NCI-H1417 (cell line): ENCODE measurements at places on chromosomes 16 and 17.

DNA sequence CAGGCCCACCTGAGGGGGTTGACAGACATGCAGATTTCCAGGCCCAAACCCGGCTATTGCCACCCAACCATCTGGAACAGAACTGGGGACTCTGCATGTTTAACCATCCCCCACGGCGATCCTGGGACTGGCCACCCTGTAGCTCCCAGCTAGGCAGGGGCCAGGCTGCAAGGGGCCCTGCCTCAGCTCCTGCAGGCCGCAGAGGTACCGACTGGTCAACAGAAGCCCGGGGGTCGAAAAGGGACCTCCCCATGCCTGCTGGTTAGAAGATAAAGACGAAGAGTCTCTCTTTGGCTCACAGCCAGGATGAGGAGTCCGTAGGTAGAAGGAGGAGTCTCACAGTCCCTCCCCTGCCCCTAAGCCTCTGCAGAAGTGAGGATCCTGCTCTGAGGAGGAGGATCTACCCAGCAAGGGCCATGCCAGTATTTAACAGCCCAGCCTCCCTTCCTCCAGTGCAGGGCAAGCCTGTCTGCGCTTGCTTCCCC, 223.4 kb upstream of the TNRC6C start:
- peak; percentile 88 for DNase-seq

GRCh38 chr17:6756425-6757031, 682 bp downstream of the XAF1 start:
- no peak for DNase-seq

- DNase-seq, result no peak
Measured at GRCh38 chr16:68319185-68319908, 8.5 kb downstream of the PRMT7 start.

DNA sequence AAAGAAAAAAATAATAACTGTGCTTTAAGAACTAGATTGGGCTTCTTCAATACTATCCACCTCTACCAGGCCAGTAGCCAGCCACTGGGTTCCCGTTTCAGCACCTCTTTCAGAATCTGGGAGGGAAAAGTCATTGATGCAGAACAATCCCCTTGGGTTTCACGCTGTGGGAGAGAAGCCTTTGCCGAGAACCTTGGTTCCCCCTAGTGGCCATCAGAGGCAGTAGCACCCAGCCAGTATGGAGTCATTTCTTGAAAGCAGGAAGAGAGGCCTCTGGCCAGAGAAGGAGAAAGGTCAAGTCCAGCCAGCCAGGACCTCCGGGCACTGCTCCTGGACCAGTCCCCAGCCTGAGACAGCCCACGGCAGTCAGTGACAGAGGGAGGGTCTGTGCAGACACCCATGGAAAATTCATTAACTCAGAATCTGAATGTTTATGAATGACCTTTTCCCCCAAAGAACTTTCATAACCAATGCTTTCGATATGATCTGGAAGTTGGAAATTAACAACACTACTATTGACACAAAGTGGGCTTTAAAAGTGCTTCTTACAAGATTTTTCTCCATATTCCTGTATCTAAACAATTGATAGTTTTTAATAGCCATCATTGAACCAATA, 51.2 kb upstream of the CDH5 start:
- DNase-seq, result peak; percentile 74

DNA sequence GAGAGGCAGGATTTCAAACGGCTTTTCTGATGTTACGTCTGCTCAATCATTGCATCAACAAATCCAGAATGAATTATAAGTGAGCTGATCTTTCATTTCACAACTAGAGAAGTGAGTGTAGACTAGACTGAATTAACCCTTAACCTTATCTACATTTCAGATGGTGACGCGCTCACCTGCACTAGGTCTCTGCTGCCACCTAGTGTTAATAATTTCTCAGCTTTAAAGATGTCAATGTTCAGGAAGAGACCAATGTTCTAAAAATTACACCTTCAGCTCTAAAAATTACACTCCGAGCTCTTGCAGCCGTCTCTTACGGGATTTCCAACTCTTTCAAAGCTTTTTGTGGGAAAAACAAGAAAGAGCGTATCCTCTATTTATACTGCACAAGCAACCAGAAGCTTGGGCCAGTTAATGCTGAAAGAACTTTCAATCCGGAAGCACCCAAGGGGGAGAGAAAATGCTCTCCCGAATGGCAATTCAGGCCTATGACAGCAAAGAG, 88.2 kb upstream of the FA2H start:
- DNase-seq, result peak; percentile 37

- no peak for DNase-seq
Measured at GRCh38 chr16:83887564-83887963, 11.4 kb upstream of the MLYCD start.

GRCh38 chr17:27424516-27424915, 31.7 kb upstream of the KSR1 start:
- DNase-seq, result no peak

DNA sequence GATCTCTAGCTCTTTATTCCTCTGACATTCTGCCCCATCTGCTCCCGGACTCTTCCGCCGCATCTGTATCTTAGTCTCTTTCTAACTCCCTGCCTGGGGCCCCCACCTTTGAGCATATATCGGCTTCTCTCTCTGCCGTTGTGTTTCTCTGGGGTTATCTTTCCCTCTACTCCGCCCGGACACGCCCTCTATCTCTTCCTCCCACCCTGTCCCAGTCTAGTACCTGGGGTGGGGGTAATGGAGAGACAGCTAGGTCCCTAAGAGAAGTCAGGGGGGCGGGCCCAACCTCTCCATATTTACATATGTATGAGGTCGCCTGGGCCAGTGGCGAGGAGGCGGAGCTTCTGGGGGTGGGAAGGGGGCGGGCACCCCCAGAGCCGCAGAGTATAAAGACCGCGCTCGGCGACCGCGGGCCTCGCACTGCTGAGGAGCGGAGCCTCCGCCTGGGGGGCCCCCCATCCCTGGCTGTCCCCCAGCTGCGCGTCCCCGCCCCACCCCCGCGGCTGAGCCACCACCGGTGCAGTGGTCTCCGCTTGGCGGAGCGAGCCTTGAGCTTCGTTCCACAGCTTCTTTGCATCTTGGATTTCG, at the start of gene ATP1B2:
Gene ATP1B2 (plus strand): TSS at position 418 of the 588 bp plus-strand sequence. CDS start 593 bp downstream, outside the sequence.
- DNase-seq, result peak; percentile 56

GRCh38 chr17:81482673-81483072, 29.9 kb downstream of the ACTG1 start:
- DNase-seq, result peak; percentile 63

DNA sequence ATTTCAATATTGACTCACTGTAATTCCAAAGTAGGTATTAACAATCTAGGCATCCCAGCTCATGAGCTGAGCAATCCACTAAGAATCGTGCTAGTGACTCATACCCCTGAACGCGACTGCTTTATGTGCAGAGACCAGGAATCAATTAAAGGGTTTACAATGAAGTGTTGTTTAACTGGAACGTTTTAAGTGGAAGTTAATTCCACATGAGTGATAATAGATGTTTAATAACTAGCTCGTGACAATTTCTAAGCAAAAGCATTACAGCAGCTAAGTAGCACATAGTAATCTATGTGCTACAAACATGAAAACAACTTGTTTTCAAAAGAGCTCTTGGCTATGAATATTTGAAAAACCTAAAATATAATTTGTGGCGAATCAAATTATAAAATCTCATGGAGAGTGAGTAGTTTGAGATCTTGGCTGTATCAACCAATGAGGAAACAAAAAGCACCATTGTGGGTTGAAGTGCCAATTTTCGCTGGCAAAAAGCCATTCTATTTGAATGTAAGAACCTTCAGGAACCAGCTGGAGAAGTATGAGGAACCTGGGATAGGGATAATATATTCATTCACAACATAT, 9.4 kb downstream of the GJC1 start:
- DNase-seq, result peak; percentile 84

DNA sequence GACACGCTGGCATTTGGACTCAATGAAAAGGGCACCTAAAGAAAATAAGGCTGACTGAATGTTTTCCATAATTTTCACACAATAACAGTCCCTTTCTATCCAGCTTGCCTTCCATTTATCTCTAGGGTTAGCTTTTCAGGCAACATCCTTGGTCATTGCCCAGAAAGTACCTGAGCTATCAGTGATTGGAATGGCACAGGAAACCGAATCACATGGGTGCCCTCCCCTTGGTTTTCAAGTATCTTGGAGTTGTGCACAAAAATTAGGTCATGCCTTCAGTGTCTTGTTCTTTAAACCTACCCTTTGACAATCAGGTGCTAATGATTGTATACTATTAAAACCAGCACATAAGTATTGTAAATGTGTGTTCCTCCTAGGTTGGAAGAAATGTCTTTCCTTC, 3.3 kb upstream of the VPS4A start:
- DNase-seq, result no peak

DNA sequence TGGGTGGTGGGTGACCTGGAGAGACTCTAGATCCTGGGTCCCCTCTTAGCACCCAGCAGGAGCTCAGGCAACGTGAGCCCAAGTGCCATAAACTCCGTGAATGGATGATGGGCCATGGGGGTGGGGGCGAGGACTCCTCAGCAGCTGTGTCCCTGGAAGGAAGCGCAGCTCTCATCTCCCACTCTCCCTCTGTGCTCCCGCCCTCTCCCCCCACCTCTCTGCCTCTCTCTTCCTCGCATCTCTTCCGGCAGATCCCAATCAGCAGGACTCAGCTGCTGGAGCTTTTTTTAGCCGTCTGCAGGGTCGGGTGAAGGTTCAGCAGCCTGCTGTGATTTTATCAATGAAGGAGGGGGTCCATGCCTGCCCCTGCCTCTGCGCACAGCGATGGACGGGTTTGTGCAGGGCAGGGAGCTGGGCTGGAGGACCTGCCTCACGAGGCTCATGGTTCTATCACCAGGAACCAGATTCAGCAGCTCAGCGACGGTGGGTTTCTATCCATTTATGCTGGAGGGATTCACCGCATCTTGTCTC, 8.3 kb downstream of the CCR7 start:
- DNase-seq, result peak; percentile 57

DNA sequence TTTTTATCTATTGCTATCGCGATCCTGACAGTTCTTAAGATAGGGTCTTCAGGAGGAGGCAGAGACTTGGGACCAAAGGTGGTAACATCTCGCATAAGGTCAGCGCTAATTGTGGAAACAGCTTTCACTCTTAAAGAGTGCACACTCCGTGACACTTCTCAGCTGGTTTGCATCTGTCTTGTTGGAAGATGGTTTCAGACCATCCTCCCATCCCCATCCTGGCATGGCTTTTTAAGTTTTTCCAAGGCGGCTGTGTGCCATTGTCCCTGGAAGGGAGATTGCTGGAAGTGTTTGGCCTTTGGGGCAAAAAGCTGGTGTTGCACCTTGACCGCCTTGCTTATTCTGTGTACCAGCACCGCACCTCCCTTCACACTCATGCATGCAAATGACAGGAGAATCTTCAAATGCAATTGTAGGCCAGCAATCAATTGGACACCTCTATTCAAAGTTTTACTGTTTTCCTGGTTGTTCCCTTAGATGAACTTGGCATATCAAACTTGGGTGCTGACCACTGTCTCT, 1.5 kb downstream of the SOCS7 start:
- peak; percentile 55 for DNase-seq

GRCh38 chr16:49128740-49129139, 152.9 kb downstream of the CBLN1 start:
- DNase-seq, result no peak

DNA sequence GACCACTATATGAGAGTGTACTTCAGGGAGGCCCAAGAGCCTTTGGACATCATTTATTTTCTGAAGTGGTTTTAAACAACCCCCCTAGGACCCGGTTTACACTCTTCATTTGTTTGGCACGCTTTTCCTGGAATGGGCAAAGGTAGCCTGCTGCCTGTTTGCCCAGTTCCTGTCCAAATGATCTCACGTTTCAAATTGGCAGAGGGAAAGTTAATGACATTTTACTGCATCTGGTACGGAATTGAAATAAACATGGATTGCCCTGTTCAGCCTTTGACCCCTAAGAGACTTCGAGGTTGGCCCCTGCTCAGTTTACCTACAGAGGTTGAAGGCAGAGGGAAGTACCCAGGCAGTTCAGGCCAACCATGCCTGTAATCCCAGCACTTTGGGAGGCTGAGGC, 5.8 kb upstream of the RPRML start:
- no peak for DNase-seq

DNA sequence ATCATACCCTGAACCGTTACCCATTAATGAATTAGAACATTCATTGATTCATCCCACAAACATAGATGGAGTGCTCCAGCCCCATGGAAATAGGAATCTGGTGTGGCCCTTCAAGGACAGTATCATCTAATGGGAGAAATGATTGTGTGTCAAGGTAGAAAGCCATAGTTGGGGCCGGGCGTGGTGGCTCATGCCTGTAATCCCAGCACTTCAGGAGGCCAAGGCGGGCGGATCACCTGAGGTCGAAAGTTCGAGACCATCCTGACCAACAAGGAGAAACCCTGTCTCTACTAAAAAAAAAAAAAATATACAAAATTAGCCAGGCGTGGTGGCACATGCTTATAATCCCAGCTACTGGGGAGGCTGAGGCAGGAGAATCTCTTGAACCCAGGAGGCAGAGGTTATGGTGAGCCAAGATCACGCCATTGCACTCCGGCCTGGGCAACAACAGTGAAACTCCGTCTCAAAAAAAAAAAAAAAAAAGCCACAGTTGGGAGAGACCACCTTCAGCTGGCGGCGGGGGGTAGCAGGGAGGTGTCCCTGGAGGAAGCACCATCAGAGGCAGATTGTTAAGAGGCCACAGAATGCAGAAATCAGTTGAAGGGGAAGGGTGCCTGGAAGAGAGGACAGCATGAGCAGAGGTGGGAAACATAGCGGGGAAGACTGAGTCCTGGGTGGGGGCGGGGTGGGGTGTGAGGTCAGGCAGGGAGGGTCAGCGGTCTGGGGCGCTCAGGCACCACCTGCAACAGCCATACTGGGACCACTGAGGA, 60.0 kb downstream of the USP22 start:
- no peak for DNase-seq

DNA sequence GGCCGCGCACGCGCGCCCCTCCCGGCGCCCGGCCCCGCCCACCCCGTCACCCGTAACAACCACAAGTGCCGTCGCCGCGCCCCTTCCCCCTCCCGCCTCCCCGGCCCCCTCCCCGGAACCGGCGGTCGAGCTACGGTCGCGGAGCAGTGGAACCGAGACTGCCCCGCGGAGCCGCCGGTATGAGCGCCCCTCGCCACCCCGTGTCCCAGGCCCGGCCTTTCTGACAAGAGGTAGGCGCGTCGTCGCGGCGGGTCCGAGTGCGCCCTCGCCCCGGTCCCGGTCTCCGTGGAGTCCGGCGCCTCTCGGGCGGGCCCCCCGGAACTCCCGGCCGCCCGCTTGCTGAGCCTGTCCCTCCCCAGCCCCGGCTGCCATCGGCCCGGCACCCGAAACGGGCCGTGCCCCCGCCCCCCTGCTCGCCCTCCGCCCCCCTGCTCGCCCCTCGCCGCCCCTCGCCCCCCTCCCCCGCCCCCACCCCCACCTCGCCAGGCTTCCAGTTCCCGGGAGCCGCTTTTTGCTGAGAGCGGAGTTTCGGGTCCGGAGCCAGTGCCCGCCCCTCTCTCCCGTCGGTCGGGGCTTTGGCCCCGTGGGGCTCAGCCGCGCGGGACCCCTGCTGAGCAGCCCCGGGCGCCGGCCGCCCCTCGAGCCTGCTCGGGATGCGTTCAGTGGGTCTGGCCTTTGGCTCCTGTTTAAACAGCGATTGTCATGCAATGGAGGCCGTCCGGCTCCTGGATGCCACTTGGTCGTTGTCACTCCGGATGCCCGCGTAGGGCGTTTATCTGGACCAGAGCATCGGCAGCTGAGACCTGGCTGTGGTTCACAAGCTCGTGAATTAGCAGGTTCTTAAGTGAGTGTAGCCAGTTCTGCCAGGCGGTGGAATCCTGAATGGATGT, at the start of gene SEC14L1:
Gene SEC14L1 (plus strand): TSS at position 92 of the 890 bp plus-strand sequence. CDS start 2,628 bp downstream, outside the sequence.
- DNase-seq, result peak; percentile 44

- DNase-seq, result no peak
Measured at GRCh38 chr16:28067604-28068379, 4.3 kb upstream of the GSG1L start.

- no peak for DNase-seq
Measured at GRCh38 chr17:44223541-44224071, 4.1 kb upstream of the UBTF start.
